ENCODE measurements at places on chromosomes 3 and 15.
A peak's percentile ranks its signal among the peaks of the same experiment; 100 is the strongest.

GRCh38 chr3:162287600-162287999, 791.0 kb downstream of the OTOL1 start:
- DNase-seq, result no peak

DNA sequence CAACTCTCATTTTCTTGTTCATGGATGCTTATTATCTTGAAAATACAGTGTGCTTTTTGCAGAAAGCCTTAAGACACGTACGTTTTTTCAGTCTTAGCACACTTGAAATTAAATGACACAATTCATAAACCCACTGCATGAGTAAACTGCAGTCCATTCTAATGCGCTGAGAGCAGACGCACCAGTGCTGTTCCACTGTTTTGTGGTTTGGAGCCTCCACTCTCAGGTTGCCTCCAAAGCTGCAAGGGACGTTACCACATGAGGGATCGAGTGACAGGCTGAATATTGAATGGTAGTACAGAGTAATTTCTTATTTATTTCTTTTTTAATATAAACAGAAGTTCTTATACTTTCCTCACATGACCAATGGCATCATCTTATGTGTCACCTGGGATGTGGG, 12.3 kb downstream of the IQCH start:
- no peak for DNase-seq

DNA sequence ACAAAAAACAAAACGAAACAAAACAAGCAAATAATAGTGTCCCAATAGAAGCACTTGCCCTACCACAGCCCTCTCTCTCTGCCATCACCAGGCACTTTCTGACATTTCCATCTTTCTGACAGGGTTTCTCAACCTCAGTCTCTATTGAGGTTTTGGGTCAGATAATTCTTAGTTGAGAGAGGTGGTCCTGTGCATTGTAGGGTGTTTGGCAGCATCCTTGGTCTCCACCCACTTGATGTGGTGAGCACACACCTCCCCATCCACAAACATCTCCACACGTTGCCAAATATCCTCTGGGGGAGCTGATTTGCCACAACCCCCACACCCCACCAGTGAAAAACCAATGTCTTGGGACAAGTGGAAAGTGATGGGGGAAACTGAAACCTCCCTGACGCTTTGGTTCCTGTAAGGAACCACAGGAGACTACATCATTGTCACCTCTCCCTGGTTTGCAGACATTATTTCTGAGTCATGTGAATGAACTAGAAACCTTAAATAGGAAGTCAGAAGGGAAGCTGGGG, 733.7 kb upstream of the CFAP20DC start:
- peak; percentile 13 for DNase-seq

GRCh38 chr3:170038434-170039110, 777 bp downstream of the GPR160 start:
- no peak for DNase-seq

DNA sequence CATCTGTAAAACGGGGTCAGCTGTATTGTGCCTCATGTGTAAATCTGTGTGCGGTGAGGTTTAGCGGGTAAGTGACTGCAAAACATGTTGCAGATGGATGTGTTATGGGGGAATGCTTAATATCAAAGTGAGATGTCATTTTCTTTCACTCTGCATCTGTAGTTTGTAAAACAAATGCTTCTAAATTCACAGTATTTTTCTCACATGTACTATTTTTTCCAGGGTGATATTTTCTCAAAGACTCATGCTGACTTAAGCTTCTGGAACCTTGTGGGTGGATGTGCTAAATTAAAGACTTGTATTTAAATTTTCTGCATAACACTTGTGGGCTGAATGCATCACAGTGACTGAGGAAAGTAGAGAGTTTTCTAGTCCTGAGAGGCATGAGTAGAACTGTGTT, 115.2 kb upstream of the TP63 start:
- no peak for DNase-seq
